ENCODE measurements at places on chromosomes 12 and 14.

- no peak for DNase-seq
These were observed 130.9 kb upstream of the PLEKHA5 start for GRCh38 chr12:18998343-18999261.

- DNase-seq, result no peak
These were observed 619.3 kb downstream of the SNAPC1 start for GRCh38 chr14:62381311-62382070.

DNA sequence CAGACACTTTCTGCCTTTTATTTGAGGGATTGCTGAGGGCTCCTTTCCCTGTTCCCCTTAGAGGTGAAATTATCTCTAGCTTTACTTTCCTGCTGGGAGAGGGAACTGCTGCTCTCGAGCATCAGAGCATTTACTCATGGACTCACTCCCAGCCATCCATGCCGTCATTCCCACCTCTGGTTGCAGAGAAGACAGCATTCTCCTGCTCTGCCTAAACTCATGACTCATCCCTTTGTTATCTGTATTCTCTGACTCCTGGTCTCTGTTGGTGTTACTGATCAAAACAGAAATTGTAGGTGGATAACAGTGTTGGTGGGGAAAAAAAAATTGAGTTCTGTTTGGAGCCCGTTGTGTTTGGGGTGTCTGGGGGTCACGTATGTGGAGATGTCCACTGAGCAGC, 159.3 kb downstream of the TTC8 start:
- no peak for DNase-seq

DNA sequence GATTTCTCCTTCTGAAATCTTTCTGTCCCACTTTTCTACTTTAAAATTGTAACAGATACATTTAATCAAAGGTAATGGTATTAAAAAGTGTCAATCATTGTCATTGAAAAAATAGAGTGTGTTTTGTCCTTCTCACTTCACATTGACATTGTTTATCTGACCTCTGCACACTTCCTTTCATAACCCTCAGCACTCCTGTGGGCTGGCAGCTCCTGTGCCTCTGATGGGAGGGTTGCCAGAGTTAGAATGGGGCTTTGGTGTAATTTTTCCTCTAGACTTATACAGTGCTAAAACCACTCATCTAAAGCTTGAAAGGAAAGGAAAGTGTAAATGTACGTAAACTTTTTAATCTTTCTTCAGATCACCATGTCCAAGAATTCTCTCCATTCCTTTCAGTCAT, 23.7 kb downstream of the KCNA1 start:
- DNase-seq, result no peak

- DNase-seq, result peak; percentile 51
These were observed 519 bp downstream of the MORN3 start for GRCh38 chr12:121668750-121669520.

DNA sequence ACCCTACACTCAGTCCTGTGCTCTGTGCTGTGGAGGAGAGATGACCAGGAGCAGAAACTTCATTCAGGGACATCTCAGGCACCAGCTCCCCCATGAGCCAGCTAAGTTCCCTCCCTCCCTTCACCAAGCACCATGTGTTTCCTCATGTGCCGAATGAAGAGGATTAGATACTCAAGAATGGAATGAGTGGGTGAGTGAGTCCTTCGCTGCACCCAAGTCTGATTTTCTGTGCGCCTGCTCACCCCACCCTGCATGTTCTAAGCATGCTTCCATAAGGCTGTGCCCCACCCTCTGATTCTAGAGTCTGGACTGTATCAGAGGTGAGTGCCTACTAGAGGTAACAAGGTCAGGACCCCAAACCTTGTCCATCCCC, 12.1 kb downstream of the SERPINA5 start:
- no peak for DNase-seq

DNA sequence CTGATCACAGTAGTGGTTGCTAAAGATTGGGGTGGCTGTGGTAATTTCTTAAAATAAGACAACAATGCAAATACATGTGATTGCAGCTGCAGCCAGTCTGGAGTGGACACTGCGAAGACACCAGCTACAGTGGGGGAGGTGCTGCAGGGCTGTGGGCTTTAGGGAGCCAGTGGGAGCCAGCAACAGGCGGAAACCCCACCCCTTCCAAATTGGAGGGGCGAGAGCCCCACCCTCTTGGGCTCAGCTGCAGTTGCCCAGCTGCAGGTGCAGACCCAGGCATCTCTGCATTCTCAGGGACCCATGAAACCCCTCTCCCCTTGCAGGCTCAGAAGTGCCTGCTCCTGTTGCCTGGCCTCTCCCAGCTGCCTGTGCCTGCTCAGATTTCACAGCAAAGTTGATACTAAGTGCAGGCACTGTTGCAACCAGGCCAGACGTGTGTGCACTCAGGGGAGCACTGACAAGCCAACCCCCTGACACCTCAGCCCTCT, 104.8 kb downstream of the MYF5 start:
- DNase-seq, result no peak

DNA sequence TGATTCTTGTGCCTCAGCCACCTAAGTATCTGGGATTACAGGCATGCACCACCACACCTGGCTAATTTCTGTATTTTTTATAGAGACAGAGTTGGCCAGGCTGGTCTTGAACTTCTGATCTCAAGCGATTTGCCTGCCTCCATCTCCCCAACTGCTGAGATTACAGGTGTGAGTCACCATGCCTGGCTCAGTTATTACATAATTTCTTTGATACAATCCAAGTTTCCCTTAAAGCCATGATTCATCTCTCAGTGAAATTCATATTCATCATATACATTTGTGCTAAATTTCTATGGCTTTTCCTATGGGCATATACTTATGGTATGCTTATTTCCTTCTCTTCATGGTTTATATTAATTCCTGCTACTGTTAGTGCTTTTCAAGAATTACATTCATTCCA, 29.1 kb upstream of the PZP start:
- no peak for DNase-seq

DNA sequence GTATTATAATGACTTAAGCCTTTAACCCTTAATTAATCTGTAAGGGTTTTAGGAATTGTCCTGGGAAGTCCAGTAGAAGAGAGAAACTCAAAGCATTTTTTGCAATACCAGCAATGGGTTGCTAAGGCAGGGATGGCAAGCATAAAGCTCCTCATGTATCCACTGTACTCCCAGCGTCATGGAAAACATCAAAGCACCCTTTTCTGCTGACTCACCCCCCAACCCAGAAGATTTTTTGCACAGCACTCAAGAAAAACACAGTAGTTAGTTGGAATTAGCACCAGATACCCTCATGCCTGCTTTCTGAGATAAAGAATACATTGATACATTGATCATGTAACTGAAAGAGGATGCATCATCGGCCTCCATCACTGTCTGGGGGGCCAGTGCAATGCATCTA, 199.1 kb upstream of the CNOT2 start:
- no peak for DNase-seq

DNA sequence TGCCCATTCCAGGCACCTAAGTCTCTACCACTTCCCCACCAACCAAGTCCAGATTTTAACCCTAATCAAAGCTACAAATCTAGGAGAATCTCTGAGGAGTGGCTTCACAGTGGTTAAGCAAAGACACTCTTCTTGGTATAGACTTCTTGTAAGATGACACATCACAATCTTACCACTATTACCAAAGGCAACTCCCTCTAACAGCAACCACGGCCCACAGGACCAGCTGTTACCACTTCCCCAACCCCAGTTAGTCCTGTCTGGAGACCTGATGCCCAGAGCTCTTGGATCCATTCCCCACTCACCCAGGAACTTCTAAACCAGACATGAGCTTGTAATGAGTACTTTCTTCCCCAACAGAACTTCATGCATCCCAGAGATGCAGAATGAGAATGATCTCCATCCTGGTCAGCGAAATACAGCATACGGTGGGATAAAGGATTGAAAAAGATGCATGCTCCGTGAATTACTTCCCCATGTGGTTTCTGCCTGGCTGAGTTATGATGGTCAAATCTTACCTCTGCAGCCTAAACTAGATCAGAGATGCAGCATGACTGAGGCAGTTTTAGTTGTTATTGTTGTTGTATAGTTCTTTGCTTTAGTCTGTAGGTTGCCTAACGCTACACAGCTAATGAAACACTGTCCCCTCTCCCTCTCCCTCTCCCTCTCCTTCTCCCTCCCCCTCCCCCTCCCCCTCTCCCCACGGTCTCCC, 87.7 kb upstream of the FOXN3 start:
- DNase-seq, result no peak

DNA sequence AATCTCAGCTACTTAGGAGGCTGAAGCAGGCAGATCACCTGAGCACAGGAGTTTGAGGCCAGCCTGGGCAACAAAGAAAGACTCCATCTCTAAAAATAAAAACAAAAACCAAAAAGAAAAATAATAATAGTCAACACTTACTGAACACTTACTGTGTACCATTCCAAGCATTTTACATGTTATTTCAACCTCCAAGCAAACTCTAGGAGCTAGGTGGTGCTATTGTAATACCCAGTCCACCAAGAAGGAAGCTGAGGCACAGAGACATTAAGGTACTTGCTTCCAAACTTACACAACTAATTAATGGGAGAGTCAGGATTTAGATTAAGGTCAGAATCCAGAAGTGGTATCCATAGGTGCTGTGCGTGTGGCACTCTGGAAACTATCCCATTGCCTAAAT, 13.7 kb upstream of the OR6J1 start:
- no peak for DNase-seq

DNA sequence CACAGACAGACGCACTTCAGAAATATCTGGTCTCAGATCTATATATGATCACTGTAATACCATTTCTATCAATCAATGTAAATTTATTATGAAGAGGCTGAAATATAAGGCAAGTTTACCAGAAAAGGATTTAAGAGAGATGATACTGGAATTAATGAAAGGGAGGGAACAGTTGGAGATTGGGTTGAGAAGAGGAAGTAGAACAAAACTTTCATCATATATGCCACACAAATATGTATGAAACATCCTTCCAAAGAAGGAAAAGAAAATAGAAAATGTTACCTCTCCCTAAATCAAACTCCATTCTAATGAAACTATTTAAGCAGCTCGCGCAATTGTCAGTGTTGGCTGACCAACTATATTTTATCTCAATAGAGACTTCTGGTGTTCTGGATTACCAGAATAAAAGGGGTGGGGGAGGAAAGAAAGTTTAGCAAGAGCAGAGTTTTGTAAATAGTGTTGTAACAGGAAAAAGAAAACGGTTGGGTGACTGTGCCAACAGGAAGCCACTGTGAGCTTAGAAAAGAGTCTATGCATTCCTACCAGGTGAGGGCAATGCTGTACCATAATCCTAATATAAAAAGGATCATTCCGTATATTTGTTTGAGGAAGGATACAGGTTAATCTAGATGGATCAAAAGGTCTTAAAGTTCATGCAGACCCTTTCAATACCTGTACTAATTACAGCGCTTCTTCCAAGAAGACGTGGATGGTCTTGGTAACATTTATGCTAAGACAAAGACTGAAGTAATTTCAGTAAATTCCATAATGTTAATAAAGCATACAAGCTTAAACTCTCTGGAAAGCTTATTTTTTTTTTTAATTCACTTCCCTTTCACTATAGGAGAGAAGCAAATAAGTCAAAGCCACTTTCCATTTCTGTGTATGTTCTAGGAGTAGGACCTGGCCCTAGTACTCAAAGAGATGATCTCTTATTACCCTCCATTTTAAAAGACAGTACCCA, 14.5 kb upstream of the LLPH start:
- peak; percentile 38 for DNase-seq

Data from HuH-7.5 (cell line).